ENCODE measurements at places on chromosomes 7 and 10.

- H3K4me3 ChIP-seq: no peak overlapping the region
- H3K27me3 ChIP-seq: no peaks in the 10 kb centered on the region
- no peak for DNase-seq
- H3K27ac ChIP-seq: no peak overlapping the region
These were observed 51.6 kb upstream of the SRRM3 start for GRCh38 chr7:76149847-76150691.

GRCh38 chr7:157439761-157440160 lies 103.0 kb downstream of the DNAJB6 start:
- no peak overlapping the region for H3K27ac ChIP-seq
- no peak for DNase-seq
- no peaks in the 10 kb centered on the region for H3K27me3 ChIP-seq
- no peaks in the 10 kb centered on the region for H3K36me3 ChIP-seq

- DNase-seq: no peak
- no peaks in the 10 kb centered on the region for H3K27me3 ChIP-seq
- H3K4me1 ChIP-seq: peaks cover 21% of the 10 kb centered on the region
- no peak overlapping the region for H3K4me3 ChIP-seq
- H3K36me3 ChIP-seq: no peaks in the 10 kb centered on the region
- H3K27ac ChIP-seq: no peak overlapping the region
These were observed 219.7 kb downstream of the MLLT10 start for GRCh38 chr10:21753497-21754270.

GRCh38 chr10:23754179-23754578 lies 315.3 kb downstream of the OTUD1 start:
- no peak overlapping the region for H3K4me3 ChIP-seq
- no peak for DNase-seq
- H3K27me3 ChIP-seq: no peaks in the 10 kb centered on the region
- H3K27ac ChIP-seq: no peak overlapping the region
- peaks cover 3% of the 10 kb centered on the region for H3K4me1 ChIP-seq

DNA sequence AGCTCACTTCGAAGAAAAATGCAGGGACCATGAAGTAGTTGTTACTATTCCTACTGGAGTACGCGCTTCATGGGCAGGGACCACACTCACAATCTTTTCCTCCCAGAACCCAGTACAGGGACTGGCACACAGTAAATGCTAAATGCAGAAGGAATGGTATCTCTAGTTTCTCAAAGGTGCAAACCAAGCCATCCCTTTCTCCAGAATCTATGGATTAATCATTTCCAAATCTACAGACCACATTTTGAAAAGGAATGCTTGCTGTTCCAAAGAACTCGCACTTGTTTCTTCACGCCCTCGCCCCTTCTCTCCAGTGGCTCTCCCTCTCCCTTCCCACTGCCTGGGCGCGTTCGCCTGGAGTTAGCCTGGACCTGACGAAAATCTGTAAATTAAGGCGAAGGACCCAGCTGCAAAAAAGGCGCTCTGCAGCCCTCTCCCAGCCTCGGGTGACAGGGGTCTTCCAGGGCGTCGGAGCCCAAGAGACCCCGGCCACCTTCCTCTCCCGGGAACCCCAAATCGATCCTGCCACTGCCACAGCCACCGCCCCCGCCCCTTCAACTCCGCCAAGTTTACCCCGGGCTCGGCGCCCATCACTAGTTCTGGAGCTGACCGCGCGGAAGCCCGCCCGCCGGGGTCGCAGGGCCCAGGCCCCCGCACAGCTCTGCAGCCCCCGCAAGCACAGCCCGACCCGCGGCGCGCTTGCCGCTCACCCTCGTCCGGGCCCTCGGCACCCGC lies 527 bp downstream of the PDIA4 start:
- no peak for DNase-seq
- H3K4me1 ChIP-seq: peaks cover 44% of the 10 kb centered on the region
- peaks cover 8% of the 10 kb centered on the region for H3K36me3 ChIP-seq

- DNase-seq: no peak
- no peak overlapping the region for H3K27ac ChIP-seq
- no peaks in the 10 kb centered on the region for H3K36me3 ChIP-seq
- H3K4me1 ChIP-seq: no peaks in the 10 kb centered on the region
These were observed 253.1 kb downstream of the GRID1 start for GRCh38 chr10:86113501-86113900.

- H3K36me3 ChIP-seq: no peaks in the 10 kb centered on the region
- no peaks in the 10 kb centered on the region for H3K4me1 ChIP-seq
- no peaks in the 10 kb centered on the region for H3K27me3 ChIP-seq
- no peak for DNase-seq
- no peak overlapping the region for H3K27ac ChIP-seq
These were observed 396.3 kb upstream of the POM121L12 start for GRCh38 chr7:52639126-52639525.

GRCh38 chr7:18941207-18941606 lies 176.2 kb downstream of the TWIST1 start:
- H3K27me3 ChIP-seq: no peaks in the 10 kb centered on the region
- DNase-seq: no peak
- no peaks in the 10 kb centered on the region for H3K36me3 ChIP-seq
- H3K27ac ChIP-seq: no peak overlapping the region
- no peak overlapping the region for H3K4me3 ChIP-seq

- H3K27me3 ChIP-seq: no peaks in the 10 kb centered on the region
- H3K4me3 ChIP-seq: no peak overlapping the region
- no peak overlapping the region for H3K27ac ChIP-seq
- DNase-seq: no peak
- no peaks in the 10 kb centered on the region for H3K4me1 ChIP-seq
- H3K36me3 ChIP-seq: no peaks in the 10 kb centered on the region
These were observed 5.4 kb downstream of the KIF11 start for GRCh38 chr10:92598321-92598720.

GRCh38 chr7:75995996-75996395 lies 1.6 kb upstream of the TMEM120A start:
- H3K36me3 ChIP-seq: no peaks in the 10 kb centered on the region
- H3K27me3 ChIP-seq: no peaks in the 10 kb centered on the region
- no peak for DNase-seq
- peaks cover 37% of the 10 kb centered on the region for H3K4me1 ChIP-seq
- H3K27ac ChIP-seq: no peak overlapping the region

DNA sequence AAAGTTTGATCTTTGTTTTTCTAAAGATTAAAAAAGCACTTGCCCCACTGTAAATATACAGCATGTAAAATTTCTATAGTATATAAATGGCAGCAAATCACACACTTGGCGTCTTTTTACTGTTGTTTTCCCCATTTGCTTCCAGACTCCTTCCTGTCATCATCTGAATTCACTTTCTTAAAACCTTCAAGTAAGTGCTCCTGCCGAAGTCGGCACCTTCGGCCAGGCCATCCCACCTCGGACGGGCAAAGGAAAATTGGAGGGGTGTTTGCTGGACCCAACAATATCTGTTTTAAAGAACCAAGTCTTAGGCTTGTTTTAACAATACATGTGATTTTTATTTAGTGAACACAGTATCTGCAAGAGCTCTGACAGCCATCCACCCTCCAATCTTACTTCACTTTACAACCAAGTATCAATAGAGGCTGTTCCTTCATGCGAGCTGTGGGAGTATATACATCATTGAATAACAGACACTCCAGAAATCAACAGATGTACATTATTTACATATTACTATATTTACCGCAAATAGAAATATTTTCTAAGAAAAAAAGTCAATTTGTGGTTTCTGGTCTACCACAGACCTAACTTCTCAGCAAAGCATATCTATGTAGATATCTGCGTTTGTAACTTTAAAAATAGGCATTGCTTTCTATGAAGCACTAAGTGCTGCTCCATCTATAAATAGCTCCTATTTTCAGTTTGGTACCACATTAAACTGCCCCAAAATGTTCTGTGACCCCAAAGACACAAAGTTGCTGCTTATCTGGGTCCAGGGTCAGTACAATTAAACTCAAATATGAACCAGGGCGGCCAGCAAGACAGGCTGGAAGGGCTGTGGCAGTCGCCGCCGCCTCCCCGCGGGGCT lies 110.7 kb downstream of the CYTH3 start:
- DNase-seq: no peak
- H3K4me1 ChIP-seq: no peaks in the 10 kb centered on the region
- H3K27ac ChIP-seq: no peak overlapping the region
- H3K36me3 ChIP-seq: peaks cover 84% of the 10 kb centered on the region
- no peak overlapping the region for H3K4me3 ChIP-seq
- H3K27me3 ChIP-seq: no peaks in the 10 kb centered on the region

DNA sequence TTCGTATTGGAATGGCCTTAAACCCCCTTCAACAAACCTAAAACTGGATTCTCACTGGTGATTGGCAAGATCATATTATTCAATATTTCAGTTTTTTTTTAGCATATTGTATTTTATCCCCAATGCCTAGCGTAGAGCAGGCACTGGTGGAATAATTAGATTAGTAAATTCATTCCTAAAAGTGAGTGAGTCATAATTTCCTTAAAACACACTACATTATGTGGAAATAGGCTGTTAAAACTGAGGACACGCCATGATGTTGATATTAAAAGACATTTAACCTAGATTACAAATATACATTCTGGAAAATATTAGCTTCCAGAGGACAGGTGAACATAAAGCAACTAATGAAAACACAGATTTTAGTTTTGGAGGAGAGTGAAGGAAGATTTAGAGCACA lies 463.9 kb downstream of the PARD3 start:
- H3K36me3 ChIP-seq: peaks cover 86% of the 10 kb centered on the region
- H3K27me3 ChIP-seq: no peaks in the 10 kb centered on the region
- H3K27ac ChIP-seq: no peak overlapping the region
- no peaks in the 10 kb centered on the region for H3K4me1 ChIP-seq
- no peak overlapping the region for H3K4me3 ChIP-seq

- DNase-seq: no peak
- H3K27me3 ChIP-seq: no peaks in the 10 kb centered on the region
- H3K36me3 ChIP-seq: no peaks in the 10 kb centered on the region
- no peak overlapping the region for H3K27ac ChIP-seq
- H3K4me3 ChIP-seq: no peak overlapping the region
These were observed 897.2 kb downstream of the CNTNAP2 start for GRCh38 chr7:147013825-147014224.

GRCh38 chr10:66098595-66099480 lies 827.0 kb upstream of the LRRTM3 start:
- DNase-seq: no peak
- no peak overlapping the region for H3K4me3 ChIP-seq
- H3K27me3 ChIP-seq: no peaks in the 10 kb centered on the region
- H3K27ac ChIP-seq: no peak overlapping the region
- no peaks in the 10 kb centered on the region for H3K4me1 ChIP-seq
- no peaks in the 10 kb centered on the region for H3K36me3 ChIP-seq

DNA sequence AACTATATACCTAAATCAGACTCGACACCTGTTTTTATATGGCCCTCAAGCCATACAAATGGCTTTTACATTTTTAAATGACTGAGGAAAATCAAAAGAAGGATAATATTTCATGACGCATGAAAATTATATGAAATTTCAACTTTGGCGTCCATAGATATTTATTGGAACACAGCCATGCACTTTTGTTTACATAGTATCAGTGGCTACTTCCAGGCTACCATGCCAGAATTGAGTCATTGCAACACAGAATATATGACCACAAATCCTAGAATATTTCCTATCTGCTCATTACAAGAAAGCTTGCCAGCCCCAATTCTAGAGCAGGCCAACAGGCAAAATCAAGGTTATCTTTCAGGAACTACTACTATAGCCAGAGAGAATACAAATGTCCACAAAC lies 29.3 kb downstream of the AFAP1L2 start:
- DNase-seq: no peak
- H3K36me3 ChIP-seq: no peaks in the 10 kb centered on the region
- H3K27me3 ChIP-seq: no peaks in the 10 kb centered on the region
- no peak overlapping the region for H3K4me3 ChIP-seq
- H3K4me1 ChIP-seq: no peaks in the 10 kb centered on the region

- DNase-seq: no peak
- no peaks in the 10 kb centered on the region for H3K27me3 ChIP-seq
- H3K27ac ChIP-seq: no peak overlapping the region
- H3K4me1 ChIP-seq: no peaks in the 10 kb centered on the region
- no peak overlapping the region for H3K4me3 ChIP-seq
- no peaks in the 10 kb centered on the region for H3K36me3 ChIP-seq
These were observed 6.0 kb downstream of the ASB10 start for GRCh38 chr7:151181011-151181431.

- peaks cover 42% of the 10 kb centered on the region for H3K4me1 ChIP-seq
- peak overlapping the region; percentile 54 for H3K27ac ChIP-seq
- H3K27me3 ChIP-seq: no peaks in the 10 kb centered on the region
- DNase-seq: no peak
- H3K4me3 ChIP-seq: no peak overlapping the region
- no peaks in the 10 kb centered on the region for H3K36me3 ChIP-seq
These were observed 10.8 kb upstream of the GPNMB start for GRCh38 chr7:23235813-23236221.

Measured in esophagus squamous epithelium (tissue), 5 donors.